ENCODE measurements at places on chromosomes 4 and X.

GRCh38 chr4:111943796-111944203, 201.5 kb upstream of the FAM241A start:
- DNase-seq, result no peak

GRCh38 chr4:122666527-122667245, 45.8 kb upstream of the IL21 start:
- no peak for DNase-seq

- DNase-seq, result no peak
Measured at GRCh38 chr4:2438822-2439718, 20.3 kb downstream of the CFAP99 start.

DNA sequence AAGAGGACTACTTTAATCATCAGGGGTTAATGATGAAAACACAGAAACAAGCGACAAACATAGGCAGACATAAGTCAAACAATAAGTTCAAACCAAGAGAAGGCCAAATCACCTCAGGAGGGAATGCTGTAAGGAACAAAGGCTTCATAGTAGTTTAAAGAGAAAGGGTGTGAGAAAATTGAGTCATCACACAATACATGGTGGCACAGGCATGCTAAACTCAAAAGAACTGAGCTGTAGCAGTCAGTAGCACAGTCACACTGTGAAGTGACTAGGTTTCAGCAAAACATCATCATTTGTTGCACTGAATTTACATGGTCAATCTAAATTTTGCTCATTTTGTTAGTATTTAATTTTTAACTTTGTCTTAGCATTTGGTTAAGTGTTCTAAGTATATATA, 24.2 kb downstream of the SMC1A start:
- DNase-seq, result no peak

- no peak for DNase-seq
Measured at GRCh38 chr4:80187677-80188076, 9.6 kb upstream of the PRDM8 start.

DNA sequence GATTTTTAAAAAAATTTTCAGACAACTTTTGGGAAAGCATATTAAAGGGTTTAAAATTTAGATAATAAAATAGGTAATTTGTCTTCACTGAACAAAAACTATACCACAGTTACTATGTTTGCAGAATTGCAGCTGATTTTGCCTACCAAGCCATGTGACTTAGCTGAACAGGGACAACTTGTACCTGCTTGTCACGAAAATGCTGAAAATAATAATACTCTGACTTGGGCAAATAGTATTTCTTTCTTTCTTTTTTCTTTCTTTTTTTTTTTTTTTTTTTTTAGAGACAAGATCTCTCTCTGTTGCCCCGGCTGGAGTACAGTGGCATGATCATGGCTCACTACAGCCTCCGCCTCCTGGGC, 225.2 kb upstream of the PPP1R2C start:
- DNase-seq, result no peak

GRCh38 chrX:20442597-20442996, 175.9 kb upstream of the RPS6KA3 start:
- no peak for DNase-seq

DNA sequence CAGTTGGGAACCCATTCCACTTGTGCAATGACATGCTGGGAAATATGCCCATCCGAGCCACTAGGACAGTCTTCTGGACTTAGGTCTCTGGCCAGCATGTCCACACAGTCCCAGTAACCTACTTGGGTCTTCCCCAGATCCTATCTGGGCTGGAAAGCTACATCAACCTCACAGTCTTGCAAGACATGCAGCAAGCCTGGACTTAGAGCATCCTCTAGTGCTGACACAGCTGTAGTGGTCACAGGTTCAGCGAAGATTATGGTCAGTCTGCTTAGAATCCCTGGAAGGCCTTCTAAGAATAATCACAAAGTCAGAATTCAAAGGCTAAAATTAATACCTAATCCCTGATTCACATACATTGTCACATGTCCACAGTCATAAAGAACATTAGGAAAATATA, 842.7 kb downstream of the STPG2 start:
- no peak for DNase-seq

DNA sequence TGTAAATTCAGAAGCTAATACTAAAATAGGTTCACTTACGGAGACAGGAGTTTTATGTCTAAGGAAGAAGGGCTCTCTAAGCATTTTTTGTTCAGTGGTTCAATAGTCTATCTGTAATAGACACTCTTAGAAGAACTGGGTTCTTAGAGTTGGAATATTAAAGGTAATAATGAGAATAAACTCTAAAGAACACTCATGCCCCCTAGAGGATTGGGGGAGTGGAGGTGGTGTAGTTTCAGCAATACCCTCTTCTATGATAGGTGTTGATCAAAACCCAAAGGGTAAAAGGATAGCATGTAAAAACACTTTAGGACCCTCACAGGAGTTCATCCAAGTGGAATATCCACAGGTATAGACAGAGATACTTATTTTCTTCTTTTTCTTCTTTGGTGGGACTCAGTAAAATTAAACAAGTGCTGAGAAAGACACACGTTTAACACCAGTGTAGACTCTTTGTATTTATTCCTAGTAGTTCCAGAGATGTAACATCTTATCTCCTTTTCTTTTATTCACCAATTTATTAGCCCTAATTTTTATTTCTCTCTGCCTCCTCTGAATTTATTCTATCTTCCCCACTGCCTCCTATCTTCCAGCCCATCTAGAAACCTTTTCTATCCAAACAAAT, 25.7 kb upstream of the MND1 start:
- DNase-seq, result no peak

- DNase-seq, result no peak
Measured at GRCh38 chr4:186472948-186473347, 82.4 kb downstream of the MTNR1A start.

- no peak for DNase-seq
Measured at GRCh38 chrX:95071052-95071451, 1397.0 kb downstream of the FAM133A start.

DNA sequence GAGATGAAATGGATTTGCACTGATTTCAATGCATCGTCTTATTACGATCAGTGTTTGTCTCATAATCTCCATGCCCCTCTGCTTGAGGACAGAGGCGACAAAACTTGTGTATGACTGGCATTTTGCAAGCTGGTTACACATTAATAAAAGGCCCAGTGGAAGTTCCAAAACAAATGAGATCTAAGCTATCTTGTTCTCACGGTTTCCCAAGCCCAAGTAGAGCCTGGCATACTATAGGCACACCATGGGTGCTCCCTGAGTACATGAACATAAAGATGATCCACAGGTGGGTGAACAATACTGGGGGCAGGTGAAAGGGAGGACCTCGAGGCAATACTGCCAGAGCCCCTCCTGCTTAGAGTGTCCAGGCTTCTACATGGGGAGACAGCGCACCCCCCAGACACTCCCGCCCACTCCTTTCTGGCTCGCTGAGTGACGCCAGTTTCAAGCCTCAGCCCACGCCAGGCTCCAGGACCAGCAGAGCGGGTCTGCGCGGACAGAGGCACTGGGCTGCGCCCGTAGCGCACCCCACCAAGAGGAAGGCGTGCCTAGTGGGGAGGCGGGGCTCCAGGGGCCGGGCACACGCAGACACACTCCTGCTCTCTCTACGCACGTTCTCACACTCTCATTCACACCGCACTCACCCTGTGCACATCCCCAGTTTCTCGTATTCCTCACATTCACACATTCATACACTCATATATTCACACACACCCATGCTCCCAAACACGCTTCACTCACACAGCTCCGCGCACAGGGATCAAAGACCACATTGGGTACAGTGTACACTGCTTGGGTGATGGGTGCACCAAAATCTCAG, 8.9 kb upstream of the GSX2 start:
- no peak for DNase-seq

DNA sequence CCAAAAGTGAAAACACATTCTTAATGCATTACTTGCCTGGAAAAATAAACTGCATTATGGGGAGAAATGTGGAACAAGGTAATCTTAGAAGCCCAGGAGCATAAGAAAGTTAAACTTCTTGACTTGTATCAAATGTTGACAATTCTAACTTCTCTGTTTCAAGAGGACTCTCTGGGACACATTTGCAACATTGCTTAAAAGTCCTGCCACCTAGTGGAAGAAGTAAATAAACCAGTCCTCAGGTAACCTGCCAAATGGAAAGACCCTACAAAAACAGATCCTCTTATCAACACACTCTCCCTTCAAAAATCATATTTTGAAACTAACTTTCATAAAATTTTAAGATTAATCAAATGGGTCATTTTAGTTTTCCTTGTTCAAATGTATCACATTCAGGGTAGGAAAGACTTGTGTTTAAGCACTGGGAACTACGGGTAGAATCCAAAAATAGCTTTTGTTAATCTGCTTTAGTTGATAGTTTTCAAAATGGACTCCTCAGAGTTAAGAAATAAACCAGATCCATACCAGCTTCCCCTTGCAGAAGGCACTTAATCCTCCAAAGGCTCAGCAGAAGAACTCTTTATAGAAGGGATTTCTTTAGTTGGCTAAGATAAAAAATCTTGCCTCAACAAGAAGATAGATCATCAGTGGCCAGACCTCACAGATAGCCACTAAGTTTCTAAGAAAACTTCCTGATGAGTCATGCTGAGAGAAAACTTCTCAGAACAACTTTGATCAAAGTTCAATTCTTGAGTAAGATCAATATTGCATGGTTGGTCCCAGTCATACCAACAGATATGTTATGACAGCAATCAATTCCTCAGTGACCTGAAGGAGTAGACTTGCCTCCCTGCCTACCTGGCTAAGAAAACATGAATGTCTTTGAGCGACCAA, 141.7 kb downstream of the HHIP start:
- DNase-seq, result no peak

- DNase-seq, result no peak
Measured at GRCh38 chr4:153428941-153429475, 37.2 kb upstream of the TMEM131L start.

GRCh38 chr4:119693126-119693525, 64.5 kb upstream of the PDE5A start:
- no peak for DNase-seq

DNA sequence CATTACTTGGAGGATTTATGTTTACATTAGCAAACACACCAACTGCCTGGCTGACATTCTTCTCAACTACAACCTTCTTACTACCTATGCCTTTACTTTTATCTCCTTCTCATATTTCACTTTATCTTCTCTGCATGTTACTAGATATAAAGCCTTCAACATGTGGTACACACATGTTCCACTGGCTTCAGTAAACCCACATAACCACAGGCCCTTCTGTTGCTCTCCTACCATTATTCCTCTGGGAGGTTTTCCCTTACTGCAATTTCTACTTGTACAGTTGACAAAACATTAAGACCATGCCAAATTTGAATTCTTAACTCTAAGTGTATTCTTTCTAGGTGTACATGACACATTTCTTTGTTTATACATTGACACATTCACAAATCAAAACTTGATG, 133.1 kb downstream of the ARAP2 start:
- DNase-seq, result no peak

DNA sequence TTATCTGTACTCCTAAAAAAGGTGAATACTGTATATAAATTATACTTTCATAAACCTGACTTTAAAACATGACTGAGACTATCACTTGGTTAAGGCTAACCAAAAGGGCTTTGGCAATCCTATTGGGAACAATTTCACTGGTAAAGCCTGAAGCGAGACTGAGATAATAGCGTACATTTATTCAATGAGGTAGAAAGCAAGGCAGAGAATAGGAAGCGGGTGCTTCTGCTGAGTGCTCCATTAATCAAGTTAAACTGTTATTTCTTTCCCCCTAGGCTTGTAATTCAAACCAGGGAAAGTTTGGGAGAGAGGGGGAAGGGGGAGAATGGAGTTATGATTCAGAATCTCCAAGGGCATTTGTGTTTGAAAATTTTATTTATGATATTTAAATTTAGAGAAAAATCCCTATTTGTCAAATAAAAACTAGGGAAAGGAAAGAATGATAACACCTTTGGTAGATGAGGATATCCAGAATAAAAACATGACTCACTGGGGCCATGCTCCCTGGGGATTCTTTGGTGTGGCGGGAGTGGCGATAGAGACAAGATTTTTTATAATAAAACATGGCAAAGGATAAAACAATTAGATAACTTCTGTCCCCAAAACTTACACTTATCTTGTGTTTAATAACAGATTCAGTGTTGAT, 34.6 kb upstream of the SORBS2 start:
- DNase-seq, result no peak

DNA sequence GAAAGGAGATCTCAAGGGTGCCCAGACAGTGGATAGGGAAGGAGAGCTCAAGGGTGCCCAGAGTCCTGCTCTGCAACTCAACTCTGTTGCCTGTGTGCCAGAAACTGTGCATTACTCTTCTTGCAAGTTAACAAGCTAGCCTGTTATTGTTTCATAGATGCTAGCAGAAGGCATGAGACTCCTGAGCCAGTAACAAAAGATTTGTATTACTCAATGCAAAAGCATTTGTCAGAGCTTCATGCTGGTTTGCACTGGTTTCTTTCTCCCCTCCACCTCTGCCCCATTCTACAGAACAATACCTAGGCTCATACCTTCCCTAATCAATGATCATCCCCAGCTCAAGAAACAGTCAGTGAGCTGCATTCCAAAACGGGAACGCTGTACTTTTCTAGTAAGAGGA, 124.5 kb upstream of the NEIL3 start:
- DNase-seq, result no peak

DNA sequence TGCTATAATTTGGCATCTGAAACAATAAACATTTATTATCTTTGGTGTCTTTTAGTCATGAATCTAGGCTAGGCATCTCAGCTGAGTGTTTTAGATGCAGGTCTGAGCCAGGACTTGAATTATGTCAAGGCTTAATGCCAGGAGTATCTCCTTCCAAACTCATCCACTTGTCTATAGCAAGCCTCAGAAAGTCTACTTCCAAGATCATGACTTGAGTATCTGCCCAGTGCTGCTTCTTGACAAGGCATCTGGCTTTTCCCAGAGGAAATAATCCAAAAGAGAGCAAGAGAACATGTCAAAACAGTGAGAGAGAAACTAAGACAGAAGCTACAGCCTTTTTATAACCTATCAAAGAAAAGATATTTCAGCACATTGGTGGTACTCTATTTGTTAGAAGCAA, 1052.1 kb upstream of the PCDH10 start:
- DNase-seq, result no peak

DNA sequence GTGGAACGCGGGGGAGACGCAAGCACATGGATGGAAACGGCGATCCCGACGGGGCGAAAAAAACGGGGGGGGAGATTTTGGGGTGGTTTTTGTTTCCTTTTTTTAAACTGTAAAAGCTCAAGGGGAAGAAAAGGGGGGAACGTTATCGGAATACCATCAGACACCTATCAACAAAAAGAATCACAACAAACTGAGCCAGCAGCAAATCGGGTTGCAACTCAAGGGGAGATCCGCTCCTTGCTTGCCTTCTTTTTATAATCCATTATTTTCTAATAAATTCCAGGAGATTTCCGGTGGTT, 616 bp downstream of the MAML3 start:
- no peak for DNase-seq

DNA sequence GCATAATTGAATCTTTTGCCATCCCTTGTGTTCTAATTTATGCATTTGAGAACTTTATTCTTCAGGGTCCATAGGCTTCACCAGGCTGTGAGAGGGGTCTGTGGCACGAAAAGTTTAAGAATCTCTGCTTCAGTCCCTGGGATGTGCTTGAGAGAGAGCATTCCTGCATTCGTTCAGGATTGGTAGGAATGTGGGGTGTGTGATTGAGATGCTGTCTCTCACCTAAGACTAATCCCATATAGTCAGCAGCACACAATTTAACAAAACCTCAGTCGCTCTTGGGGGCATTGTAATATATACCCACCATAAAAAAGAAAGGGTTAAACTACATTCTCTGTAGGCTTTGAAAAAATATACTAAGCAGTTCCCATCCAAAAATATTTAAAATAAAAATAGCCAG, 41.7 kb downstream of the PTTG2 start:
- DNase-seq, result no peak

Data from cerebellar nuclear complex (tissue), 1 donor.